Stimulated activated CD4-positive, alpha-beta T cell treated with anti-CD3 and anti-CD28 coated beads, Interleukin-12 subunit alpha, Interleukin-12 subunit beta, amount 100 ng/mL, for 4 hours (primary cell): ENCODE measurements at places on chromosomes 7 and 10.

- DNase-seq, result no peak
Measured at GRCh38 chr10:8898745-8899330, 844.4 kb downstream of the GATA3 start.

- DNase-seq, result no peak
Measured at GRCh38 chr10:77679217-77679616, 41.6 kb upstream of the KCNMA1 start.

DNA sequence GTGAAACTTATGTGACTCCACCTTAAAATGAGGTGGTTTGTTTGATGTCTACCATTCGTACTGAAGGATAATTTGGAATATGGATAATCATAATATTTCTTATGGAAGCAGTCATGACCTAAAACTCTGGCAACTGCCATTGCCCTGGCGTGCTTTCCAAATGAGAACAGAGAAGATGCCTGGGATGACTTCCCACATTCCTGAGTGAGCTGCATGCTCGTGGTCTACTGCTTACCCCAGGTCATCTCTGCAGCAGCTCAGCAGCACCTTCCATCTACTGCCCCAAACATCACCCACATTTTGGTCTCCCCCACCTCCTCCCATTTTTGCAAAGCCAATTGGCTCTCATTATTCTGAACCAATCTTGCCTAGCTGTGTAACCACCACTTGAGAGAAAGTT lies 40.1 kb downstream of the LYZL1 start:
- no peak for DNase-seq

DNA sequence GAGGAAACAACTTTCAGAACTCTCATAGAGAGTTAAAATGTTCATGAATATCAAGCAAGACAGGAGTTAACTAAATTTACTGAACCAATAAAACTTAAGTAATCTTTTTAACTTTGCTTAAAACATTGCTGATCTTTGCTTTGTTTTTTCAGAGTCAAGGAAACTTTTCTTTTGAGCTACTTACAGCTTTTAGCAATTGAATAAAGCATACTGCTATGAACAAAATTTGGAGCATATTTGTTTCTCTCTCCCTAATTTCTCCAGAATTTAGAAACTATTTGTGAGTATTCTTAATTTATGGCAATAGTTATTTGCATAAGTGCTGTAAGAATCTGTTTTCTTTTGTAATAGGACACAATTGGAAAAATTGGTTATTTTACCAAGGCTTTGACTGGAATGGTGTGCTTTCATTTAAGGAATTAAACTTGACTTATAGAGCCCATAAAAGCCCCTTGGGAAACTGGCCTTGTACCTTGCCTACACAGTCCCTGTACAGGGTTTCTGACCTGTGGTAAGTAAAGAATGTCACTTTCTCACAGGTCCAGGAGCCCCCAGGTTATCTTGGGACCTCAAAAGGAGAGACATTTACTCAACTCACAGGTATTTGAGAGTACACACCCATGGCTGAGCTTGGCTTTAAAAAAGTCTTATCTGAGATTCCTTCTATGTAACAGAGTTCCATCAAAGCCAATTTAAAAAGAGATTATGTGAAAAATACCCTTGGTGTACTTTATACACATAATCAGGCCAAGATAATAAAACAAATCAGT lies 23.3 kb upstream of the KIAA1549 start:
- DNase-seq, result no peak

DNA sequence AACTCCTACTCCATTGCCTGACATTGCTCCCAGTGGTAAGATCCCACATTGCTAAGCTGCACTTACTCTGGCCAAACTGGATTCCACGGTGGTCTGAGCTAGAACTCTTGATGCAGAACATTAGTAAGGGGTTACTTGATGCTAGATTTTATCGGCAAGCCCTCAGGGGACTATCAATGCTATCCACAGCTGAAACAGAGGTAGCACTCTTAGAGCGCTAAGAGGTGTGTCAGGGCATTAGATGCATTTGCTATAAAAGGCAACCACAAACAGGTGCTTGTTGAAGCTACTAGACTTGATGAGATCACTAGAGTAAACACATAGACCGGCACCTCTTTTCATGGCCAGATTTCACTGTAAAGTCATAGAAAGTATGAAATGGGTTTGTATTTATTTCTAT lies 116.3 kb downstream of the MDFIC start:
- no peak for DNase-seq

DNA sequence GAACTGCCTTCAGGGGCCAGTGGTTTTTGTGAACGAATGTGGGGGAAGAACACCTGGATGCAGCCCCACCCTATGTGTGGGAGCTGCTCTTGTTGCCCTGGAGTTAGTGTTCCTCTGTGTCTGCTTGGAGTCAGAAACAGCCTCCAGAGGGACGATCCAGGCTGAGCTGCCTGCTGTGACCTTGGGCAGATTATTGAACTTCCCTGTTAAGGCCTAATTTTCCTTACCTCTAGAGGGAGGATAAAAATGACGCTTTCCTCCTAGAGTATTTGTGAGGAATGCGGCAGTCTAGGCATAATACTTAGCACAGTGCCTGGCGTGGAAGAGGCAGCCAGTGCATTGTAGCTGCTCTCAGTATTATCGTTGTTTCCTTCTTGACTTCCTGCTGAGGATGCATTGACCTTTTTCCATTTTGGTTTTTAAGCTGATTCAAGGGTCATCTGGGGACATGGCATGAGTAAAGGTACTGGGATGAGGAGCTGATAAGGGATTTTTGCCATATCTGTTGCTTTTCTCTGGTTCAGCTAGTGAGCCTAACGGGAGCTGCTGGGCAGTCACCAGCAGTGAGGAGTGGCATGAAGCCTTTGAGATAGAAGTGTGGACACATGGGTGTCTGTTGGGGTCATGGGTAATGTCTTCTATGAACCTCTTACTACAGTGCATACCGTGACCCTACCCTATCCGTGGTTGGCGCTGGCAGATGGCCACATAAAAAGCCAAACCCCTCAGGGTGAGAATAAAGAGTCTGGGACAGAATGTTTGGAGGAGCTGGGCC lies 6.4 kb downstream of the ZFYVE27 start:
- no peak for DNase-seq

DNA sequence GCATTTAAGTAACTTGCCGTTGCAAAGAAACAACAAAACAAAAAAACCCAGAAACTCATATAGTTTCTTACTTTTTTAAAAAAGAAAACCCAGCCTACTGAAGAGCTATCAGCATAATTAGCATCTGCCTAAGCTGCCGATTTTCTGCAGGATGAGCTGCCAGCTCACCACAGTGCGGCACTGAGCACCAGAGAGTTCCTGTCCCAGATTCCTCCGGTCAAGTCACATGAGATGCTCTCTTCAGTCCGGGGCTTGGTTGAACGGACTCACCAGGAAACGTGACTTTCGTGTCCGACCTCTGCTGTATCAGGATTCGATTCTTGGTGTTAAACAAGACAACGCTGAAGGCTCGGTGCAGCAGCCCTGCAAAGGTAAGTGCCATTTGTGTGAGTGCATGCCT lies 3.2 kb downstream of the IDI2 start:
- no peak for DNase-seq

DNA sequence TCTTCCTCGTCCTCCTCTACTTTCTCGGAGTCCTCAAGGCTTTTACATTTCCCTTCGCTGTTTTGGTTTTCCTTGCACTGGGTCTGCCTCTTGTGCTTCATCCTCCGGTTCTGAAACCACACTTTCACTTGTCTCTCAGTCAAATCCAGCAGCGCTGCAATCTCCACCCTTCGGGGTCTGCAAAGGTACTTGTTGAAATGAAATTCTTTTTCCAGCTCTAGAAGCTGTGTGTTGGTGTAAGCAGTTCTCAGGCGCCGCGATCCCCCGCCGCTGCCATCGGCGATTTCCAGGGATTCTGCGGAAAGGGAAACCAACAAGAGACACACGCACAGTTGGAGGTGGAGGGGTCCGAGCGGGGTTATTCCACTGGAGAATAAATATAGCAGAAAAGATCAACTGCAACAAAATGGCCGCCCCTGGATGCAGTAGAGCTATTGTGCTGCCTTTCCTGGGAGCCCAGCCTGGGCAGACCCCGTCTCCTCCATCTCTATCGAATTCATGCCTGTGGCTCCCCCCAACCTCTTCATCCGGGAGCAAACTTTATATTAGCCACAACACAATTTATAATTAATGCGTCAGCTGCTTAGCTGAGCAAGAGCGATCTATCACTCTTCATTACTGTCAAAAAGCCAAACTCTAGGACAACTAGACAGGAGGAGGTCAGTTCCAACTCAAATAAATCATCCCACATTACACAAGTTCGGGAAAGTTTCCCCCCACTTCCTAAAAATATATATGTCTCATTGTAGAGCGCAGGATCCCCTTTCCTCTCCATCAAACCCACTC lies 1.1 kb downstream of the HOXA2 start:
- DNase-seq, result no peak

GRCh38 chr7:12961910-12962480 lies 274.6 kb downstream of the ARL4A start:
- DNase-seq, result no peak

- no peak for DNase-seq
Measured at GRCh38 chr10:45422866-45423659, 49.0 kb downstream of the ALOX5 start.

DNA sequence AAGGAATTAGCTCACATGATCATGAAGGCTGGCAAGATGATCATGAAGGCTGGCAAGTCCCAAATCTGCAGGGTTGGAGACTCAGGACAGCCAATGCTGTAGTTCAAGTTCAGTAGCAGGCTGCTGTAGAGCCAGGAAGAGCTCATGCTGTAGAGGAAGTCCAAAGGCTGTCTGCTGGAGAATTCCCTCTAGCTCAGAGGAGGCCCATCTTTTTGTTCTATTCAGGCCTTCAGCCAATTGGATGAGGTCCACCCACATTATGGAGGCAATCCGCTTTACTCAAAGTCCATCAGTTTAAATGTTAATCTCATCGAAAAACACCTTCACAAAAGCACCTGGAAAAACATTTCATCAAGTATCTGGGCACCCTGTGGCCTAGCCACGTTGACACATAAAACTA lies 24.8 kb upstream of the FAM171A1 start:
- no peak for DNase-seq

- no peak for DNase-seq
Measured at GRCh38 chr10:132528064-132528691, 9.4 kb upstream of the INPP5A start.

- DNase-seq, result no peak
Measured at GRCh38 chr7:45158471-45158870, 880 bp downstream of the RAMP3 start.

- DNase-seq, result no peak
Measured at GRCh38 chr10:28906415-28906814, 229.1 kb downstream of the BAMBI start.

GRCh38 chr7:19772306-19772705 lies 1.1 kb downstream of the TMEM196 start:
- no peak for DNase-seq

DNA sequence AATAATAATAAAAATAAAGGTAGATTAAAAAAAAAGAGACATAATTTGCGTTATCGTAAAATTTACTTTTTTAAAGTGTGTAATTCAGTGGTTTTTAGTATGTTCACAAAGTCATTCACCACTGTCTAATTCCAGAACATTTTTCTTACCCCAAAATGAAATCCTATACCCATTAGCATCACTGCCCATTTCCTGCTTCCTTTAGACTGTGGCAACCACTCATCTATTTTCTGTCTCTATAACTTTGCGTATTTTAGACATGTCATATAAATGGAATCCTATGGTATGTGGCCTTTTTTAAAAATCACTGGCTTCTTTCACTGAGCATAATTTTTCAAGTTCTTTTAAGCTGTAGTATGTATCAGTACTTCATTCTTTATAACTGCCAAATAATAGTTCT lies 53.6 kb downstream of the KAT6B start:
- no peak for DNase-seq

GRCh38 chr7:30133736-30134610 lies 813 bp upstream of the MTURN start:
- no peak for DNase-seq

DNA sequence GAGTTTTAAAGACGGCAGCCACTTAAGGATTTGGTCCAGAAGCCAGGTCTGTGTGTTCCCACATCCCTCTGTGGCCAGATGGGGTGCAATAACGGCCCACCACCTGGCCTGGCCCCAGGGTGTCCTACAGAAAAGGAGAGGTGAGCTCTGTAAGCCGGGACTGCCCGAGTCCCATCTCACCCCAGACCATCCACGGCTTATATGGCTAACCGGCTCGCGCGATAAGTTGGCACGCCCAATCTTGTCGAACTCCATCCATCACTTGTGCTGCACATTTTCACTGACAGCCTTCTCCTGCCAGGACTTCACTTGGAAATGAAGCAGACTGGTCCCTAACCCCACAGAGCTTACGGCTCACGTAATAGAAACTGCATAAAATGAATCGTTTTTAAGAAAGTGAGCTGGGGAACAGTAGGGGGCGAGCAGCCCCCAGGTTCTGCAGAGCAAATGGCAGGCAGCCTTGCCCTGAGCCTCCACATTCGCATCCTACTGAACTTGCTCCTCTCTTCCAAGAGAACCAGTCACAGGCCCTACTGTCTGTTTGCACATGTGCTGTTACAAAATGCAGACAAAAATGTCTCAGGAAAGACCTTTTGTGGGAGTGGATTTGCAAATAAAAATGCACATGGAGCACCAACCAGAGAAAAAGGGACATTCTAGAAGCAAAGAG lies 98.2 kb downstream of the TNS3 start:
- DNase-seq, result no peak

GRCh38 chr10:725302-725701 lies 35.8 kb upstream of the DIP2C start:
- no peak for DNase-seq

GRCh38 chr7:75584354-75584753 lies 92.2 kb downstream of the SPDYE5 start:
- no peak for DNase-seq

GRCh38 chr10:70744617-70745143 lies 40.5 kb downstream of the TBATA start:
- no peak for DNase-seq

DNA sequence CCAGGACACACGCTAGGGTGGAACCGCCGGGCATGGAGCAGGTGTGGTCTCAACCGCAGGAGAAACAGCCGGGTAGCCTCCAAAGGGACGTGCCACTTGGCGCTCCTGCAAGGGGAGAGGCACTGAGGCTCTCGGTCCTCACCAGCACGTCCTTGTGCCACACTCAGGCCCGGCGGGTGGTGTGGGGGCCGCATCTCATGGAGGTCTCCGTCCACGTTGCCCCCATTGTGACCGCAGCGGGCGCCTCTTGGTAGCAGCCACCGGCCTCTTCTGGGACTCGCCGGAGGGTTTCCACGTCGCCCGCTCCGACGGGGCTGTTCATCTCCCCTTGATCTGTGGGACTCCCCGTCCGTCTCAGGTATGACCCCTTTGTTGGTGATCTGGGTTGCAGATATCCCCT lies 49.2 kb upstream of the ELFN1 start:
- DNase-seq, result no peak

GRCh38 chr7:110911632-110912031 lies 179.3 kb upstream of the LRRN3 start:
- no peak for DNase-seq

DNA sequence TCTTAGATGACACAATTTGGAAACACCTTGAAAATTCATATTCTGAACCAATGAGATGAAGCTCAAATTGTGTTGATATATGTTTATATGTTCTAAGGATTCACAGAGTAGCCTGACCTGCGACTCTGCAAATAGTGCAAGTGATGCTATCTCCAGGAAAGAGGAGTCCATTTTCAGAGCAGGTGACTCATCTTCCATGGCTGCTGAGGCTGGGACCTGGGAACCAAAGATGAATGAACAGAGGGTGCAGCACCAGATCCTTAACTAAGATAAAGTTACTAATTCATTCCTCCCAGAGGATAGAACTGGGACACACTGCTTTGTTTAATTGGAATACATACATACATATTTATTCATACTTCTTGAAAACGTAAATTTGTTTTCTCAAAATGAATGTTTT lies 240.6 kb upstream of the SEMA3C start:
- no peak for DNase-seq
